ENCODE measurements at places on chromosomes 5 and 9. TPM values are rescaled to one million over a fixed set of nuclear protein-coding genes. Genes with fewer than 3 reads are reported as not detected.

DNA sequence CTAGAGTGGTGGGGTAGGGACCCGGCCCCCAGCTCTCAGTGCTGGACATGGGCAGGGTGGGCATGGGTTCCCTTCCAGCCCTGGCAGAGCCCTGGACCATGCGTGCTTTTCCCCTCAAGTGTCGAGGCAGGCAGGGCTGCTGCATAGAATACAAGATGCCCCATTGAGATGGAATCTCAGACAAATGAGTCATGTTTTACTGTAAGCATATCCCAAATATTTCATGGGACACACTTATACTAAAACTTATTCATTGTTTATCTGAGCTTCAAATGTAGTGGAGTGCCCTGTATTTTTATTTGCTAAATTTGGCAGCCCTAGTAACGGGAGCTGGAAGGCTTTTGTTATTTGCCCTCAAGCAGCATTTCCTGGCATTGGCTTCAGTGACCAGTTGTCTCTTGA lies 3.2 kb upstream of the RNU6ATAC start:
- no peak for DNase-seq

DNA sequence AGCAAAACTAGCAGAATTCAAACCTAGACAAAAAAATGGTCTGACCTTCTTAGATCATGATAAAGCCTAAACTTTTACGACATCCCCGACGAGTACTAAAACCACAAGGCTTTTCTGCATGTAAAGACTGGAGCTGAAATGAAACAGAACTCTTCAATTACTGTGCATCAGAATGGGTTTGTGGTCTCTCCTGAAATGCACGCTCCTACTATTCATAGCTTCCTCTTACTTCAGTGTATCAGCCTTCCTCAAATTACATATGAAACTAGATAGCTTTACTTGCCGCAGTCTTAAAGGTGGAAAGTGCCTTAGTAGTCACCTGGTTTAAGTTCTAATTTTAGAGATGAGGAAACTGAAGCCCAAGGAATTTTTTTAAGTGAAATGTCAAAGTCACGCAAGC lies 24.6 kb upstream of the MED10 start:
- DNase-seq = no peak

- DNase-seq = no peak
These were observed 4.2 kb downstream of the IFNA8 start for GRCh38 chr9:21413151-21413550.

GRCh38 chr9:110192531-110193261 lies 15.3 kb downstream of the C9orf152 start:
- DNase-seq = no peak

DNA sequence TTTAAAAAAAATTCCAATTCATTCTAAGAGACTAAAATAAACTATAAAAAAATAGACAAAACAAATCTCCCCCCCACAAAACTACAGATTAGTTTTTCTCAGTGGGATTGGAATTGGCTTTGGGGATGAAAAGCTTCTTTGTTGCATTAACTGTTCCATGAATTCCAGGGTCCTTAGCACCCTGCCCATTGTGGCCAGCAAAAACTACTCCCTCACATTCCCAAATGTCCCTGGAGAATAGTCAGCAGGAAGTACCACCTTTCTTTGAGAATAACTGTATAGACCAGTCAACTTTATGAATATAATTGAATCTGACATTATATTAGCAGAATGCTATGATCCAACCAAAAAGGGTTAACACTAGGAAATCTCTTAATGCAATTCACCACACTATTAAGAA lies 147.9 kb downstream of the LPAR1 start:
- DNase-seq = no peak

GRCh38 chr9:34059281-34059680 lies 10.6 kb upstream of the UBAP2 start:
- no peak for DNase-seq

GRCh38 chr5:132859889-132860437 lies 6.3 kb downstream of the GDF9 start:
- DNase-seq = no peak

DNA sequence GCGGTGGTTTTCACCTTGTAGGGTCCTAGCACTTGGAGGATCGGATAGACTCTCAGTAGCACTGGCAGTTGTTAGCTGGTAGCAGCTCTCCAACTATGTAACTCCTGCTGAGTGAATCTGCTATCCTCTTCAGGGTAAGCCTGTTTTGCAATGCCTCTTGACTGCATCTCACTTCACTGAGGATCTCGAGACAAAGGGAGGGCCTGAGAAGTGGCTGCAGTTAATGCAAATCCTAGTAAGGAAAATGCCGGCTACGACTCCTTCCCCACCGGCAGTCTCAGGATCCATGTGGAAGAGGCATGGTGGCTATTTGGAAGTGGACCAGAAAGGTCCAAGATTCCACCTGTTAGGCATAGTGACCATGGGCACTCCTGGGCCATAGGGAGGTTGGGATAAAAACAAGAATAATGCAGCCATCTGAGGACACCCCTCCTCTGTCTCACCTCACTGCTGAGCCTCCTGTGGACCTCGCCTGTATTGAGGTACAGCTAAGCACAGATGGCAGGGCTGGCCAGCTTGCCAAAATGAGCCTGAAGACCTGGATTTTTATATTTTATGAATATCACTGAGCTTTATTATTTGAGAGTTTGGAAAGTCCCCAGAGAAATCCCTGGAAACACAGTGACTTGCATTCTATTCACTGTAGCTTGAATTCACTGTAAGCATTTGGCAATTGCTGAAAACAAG lies 146.0 kb downstream of the LIFR start:
- no peak for DNase-seq

DNA sequence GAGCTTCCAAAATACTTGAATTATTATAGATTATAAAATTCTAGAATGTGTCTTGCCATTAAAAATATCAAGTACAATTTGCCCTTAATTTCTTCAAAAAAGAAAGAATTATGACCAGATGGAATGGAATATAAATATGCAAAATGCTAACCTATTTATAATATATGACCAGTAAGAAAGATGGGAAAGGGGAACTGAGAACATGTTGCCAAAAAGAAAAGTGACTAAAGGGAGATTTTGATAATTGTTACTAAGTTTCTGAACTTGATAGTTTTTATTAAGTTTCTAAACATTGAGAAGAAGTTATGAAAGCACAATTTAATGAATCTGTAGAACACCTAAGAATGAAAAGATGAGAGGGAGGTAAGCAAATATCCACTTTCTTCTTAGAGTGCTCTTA lies 188.4 kb upstream of the NR4A3 start:
- DNase-seq = no peak

GRCh38 chr5:160439205-160439600 lies 17.5 kb downstream of the PTTG1 start:
- DNase-seq = peak; percentile 89

DNA sequence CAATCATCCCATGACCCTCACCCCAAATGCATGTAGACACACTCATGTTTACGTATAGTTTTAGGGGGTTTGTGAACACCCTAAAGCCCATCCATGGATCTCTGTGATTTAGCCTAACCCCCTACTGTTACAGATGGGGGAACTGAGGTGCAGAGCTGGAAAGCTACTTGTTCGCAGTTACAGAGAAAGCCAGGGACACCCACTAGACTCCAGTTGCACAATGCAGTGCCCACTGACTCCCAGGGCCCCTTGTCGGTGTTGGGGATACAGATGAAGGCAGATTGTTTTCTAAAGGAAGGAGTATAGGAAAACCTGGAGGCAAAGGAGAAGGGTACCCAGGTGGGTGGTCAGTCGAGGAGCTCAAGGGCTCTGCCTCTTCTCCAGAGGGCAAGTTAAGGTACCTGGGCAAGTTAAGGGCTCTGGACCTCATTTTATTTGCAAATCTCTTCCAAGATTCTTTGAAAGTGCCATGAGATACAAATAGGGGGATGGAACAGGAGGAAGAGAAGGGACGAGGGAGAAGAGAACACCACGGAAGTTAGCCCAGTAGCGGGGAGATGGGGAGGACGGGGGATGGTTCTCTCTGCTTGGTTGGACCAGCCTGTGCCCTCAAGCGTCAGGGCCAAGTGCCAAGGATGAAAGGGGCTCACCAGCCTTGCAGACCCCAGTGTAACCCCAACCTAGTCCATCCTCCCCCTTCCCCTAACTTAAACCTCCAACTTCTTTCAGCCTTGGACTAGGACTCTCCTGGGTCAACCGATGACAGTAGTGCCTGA lies 958 bp downstream of the MYOZ3 start:
- DNase-seq = no peak

DNA sequence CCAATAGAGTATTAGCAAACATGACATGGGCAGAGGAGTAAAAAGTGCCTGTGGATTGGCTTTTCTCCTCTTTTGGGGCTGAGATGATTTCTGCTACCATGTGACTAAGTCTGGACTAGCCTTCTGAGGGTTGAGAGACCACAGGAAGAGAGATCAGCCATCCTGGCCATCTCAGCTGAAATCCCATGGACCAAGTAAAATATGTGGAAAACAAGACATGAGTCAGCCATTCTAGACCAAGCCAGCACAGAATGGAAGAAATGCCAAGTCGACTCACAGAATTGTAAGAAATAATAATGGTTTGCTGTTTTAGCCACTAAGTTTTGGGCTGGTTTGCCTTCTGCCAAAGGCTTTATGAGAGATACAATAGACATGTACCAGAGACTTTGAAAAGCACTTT lies 377.8 kb downstream of the CHSY3 start:
- no peak for DNase-seq

DNA sequence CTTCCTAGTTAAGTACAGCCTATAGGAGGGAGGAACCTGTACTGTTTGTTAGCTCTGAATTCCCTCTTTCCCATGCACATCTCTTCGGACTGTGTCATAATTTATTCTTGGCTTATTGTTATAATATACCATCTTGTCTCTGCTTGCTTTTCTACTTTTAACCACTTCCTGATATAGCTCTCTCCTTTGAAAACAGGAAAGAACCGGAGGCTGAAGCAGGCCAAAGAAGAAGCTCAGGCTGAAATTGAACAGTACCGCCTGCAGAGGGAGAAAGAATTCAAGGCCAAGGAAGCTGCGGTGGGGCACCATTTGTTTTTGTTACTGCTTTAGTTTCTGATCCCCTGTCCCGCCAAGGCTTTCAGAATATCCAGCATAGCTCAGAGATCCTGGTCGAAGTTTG lies 4.8 kb downstream of the ATP6V1G1 start:
- DNase-seq = peak; percentile 75

DNA sequence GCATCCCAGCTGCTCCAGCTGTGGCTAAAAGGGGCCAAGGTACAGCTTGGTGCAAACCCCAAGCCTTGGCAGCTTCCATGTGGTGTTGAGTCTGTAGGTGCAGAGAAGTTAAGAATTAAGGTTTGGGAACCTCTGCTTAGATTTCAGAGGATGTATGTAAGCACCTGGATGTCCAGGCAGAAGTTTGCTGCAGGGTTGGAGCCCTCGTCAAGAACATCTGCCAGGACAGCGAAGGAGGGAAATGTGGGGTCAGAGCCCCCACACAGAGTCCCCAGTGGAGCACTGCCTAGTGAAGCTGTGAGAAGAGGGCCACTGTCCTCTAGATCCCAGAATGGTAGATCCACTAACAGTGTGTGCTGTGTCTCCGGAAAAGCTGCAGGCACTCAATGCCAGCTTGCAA lies 236.2 kb upstream of the ADRA1B start:
- DNase-seq = no peak

GRCh38 chr9:1910269-1910811 lies 104.8 kb upstream of the SMARCA2 start:
- DNase-seq = no peak

DNA sequence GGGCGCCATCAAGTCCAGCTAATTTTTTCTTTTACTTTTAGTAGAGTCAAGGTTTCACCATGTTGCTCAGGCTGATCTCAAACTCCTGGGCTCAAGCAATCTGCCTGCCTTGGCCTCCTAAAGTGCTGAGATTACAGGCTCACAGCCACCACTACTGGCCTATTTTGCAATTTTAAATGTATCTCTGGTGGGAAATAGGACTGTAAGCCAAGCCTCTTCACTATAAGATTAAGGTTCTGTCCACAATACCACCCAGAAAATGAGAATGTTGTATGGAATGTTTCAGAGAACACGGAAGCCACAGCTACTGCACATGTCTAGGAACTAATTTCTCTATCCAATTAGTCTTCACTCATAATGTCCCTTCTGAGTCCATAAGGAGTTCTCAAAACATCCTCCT lies 607.3 kb downstream of the PRELID2 start:
- DNase-seq = no peak

- no peak for DNase-seq
These were observed 271.0 kb upstream of the SLC30A5 start for GRCh38 chr5:68822796-68823195.

DNA sequence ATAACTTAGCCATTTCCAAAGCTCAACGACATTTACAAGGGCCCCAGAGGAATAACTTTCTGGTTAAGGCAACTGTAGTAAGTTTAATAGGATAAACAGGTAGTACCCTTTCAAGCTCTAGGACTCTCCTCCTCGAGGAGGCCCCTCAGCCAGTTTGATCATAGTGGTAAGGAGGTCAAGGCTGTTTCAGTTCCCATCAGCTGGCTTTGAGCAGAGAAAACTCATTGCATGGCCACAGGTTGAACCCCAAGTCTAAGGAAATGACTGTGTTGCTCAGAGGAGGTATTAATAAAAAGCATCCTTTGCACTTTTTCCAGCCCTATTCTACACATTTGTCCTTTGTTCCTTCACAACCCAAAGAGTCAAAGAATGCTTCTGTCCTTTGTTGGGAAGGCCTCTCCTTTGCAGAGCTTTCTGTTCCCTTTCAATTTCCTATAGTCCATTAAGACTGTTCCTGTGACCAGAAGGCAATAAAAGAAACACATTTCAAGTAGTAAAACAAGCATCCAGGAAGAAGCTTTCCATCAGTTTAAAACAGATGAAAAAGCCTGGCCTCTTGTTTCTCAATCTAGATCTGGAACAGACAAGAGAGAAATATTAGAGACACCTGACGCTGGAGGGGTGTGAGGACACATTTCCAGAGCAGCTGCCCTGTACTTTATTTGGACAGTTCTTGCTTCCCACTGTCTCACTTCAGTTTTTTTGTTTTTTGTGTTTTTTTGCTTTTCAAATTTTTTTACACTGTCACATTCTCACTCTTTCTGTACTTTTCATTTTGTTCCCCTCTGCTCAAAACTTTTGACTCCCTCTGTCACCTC lies 54.1 kb downstream of the PRRC1 start:
- no peak for DNase-seq

DNA sequence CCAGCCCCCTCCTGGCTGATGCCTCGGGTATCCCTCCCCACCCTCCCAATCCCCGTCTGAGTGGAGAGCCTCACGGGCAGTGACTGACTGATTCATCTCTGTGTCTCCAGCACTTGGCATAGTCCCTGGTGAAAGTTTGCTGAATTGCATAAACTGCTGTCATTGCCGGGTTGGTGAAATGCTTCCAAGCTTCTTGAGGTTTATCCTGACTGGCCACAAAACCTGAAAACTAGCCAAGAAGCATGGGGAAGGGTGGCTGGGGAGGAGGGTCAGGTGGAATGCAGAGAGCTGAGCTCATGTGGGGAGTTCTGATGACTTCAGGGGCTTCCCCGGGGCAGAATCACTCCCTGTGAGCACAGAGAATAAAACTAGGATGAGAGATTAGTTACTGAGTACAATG lies 56.9 kb upstream of the GGTA1 start:
- DNase-seq = no peak

- DNase-seq = no peak
These were observed 81.4 kb downstream of the GABBR2 start for GRCh38 chr9:98627296-98627695.

The PTGER4 gene
- total RNA-seq = 54.1 TPM

The AK8 gene
- not detected for total RNA-seq

The FBLL1 gene
- total RNA-seq = not detected

The SUSD3 gene
- 69.6 TPM for total RNA-seq

The PCDHGC4 gene
- not detected for total RNA-seq

The ZNF474 gene
- not detected for total RNA-seq

The SNX24 gene
- total RNA-seq = 8.8 TPM

The PTGES gene
- not detected for total RNA-seq

The MAPKAP1 gene
- 47.2 TPM for total RNA-seq

The RETREG1 gene
- 17.3 TPM for total RNA-seq

The ITK gene
- total RNA-seq = 249 TPM

The BTNL9 gene
- total RNA-seq = not detected
